NCI-H226 (cell line): ENCODE measurements at places on chromosomes 5 and 9.
A peak's percentile ranks its signal among the peaks of the same experiment; 100 is the strongest.

DNA sequence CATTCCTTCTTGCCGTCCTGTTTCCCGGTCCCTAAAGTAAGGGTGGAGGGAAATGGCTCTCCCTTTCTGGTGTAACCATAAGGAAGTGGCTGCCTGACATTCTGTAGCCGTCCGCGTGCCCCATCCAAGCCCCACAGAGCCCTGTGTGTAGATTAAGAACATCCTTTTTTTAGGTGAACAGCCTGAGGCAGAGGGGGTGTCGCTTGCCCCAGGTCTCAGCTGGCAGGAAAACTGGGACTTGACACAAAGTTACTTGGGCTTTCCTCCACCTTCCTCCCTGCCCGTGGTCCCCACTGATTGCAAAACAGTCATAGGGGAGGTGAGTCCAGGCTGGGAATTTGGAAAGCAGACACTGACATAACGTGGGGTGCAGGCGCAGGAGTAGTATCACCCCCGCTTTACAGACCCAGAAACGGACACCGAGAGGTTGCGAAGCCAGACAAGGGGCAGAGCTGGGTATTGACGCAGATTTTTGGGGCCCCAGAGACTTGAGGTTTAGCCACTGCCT lies 22.8 kb downstream of the C9orf50 start:
- DNase-seq: no peak

GRCh38 chr5:91074615-91075014 lies 308.5 kb downstream of the ARRDC3 start:
- peak; percentile 75 for DNase-seq

- no peak for DNase-seq
Observed at GRCh38 chr9:26527931-26528330, 364.7 kb downstream of the CAAP1 start.

DNA sequence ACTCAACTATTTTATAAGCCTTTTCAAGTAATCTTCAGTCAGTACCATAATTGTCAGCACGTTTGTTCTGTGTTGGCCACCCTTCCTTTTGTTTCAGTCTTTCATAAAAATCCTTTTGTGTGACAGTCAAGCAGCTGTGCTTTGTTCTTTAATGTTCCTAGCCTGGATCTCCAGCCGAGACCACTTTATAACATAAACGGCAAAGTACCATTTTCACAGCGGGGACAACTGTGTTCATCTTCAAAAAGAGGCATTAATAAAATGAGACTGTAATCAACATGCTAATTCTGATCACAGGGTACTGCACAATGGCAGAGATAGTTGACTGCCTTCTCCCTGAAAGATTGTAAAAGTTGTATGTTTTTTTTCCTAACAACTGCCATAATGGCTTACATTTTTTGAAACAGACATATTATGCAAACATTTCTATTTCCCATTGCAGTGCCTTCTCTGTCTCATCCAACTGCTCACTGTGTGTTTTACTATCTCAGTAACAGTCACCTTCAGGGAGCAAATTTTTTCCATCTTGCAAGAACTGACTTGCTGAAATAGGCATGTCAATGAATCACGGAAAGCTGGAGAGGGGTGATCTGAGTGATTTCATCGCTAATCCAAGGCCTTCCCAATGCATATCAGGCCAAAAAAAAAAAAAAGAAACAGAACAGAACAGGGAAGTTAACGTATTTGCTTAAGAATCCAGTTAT lies 828.5 kb upstream of the DMAC1 start:
- no peak for DNase-seq

- no peak for DNase-seq
Observed at GRCh38 chr5:177310757-177311391, 824 bp downstream of the MXD3 start.
